ENCODE measurements at places on chromosomes 7 and 10.

DNA sequence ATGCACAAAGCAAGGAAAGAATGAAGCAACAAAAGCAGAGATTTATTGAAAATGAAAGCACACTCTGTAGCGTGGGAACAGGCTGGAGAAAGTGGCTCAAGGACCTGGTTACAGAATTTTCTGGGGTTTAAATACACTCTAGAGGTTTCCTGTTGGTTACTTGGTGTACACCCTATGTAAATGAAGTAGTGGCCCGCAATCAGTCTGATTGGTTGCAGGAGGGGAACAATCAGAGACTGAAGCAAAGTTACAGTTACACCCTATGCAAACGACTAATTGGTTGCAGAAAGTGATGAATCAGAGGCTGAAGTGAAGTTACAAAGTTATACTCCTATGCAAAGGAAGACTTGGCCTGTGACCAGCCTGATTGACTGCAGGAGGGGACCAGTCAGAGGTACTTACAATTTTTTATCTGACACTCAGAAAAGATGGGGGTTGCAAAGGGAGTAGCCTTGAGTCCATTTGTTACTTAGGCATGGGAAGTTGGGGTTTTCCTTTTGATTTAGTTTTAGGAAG lies 3.6 kb upstream of the MTPN start:
- DNase-seq, result no peak

DNA sequence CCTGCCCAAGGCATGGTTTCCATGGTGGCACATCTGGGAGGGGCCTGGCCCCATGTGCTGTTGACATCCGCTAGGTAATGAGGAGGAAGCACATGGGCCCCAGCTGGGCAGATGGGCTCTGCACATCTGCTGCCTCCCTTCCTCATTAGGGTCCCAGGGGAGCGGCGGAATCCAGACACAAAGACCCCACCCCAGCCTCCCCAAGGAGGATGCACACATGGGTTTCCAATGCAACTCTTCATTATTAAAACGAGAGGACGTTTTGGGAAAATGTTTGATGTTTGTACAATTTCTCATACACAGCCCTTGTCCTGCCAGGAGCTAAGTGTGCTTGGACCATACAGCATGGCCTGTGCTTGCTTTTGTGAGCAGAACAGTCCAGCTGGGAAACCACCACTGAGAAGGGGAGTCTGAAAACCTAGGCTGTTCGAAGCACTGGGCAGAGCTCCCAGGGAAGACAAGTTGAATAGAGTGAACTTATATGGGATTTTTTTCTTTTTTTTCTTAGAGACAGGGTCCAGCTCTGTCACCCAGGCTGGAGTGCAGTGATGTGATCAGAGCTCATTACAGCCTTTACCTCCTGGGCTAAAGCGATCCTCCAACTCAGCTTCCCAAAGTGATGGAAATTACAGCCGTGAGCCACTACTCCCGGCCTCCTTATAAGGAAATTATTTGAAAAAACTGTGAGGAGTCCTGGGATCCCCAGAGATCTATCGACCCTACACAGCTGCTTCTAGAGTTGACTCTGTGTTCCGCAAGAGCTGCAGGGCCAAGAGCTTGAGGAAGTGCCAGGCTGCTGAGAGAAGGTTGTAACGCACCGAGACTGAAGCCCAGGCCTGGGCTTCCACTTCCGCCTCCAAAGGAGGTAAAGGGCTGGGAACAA lies 23.4 kb downstream of the FAM107B start:
- DNase-seq, result peak; percentile 43

- no peak for DNase-seq
Observed at GRCh38 chr7:98681951-98682350, 64.9 kb downstream of the NPTX2 start.

DNA sequence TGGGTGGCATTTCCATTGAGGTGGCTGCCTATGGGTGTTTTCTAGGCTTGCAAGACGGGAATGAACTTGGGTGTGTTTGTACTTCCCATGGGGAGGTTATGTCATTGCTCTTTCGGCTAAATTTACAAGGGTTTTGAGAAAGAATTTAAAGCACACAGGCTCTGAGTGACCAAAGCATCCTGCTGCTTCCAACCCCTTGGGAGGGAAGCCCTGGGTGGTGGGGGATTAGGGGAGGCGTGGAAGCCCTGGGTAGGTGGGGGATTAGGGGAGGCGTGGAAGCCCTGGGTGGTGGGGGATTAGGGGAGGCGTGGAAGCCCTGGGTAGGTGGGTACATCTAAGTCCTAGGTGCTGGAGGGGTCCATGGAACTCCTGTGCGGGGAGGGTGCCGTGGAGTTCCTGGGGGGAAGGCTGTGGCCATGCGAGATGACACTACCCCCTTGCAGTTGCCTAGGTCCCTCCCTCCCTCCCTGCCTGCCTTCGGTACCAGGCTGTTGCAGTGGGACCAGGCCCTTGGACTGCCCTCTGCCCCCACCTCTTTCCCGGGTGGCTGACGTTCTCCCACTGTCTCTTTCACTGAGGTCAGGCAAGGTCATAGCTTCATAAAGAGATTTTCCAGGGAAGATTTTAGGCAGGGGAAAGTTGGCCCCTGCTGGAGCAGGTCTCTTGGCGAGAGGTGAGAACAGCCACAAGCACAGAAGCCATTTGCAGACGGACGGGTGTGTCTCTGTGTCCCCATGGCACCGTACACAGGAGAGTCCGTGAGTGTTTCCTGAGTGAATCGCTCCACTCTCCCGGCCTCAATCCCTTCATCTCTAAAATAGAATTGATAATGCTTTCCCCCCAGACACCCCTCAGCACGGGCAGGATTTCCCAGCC lies 19.5 kb downstream of the PRF1 start:
- no peak for DNase-seq

DNA sequence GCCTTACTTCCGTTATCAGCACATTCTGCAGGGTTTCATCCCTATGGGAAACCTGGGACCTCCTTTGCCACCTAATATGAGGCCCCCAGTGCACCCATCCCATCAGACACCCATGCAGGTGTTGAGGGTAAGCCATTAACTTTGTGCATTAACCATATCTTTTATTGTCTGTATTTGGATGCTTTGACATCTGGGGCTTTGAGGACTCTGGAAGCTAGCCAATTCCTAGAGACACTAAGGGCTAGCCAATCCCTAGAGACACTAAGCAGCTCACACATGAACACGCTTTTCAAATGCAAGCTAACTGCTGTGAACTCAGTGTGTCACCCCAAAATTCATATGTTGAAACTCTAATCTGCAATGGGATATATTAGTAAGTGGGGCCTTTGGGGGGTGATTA lies 272.5 kb upstream of the COBL start:
- DNase-seq, result no peak

DNA sequence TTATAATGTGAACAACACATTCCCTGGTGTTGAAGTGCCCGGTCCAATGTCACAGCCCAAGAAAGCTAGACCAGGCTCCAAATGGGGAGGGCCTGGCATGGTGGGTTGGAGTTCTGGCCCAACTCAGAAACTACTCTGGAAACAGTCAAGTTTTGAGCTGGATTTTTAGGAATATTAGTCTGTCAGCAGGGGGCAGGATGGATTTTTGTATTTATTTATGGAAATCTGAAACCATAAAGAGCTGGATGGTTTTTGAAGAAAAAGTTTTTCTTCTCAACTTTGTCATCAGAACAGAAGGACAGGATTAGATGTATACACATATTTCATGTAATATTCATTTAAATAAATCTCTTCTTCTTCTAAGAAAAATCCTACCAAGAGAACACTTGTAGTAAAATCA lies 97.5 kb downstream of the POU6F2 start:
- DNase-seq, result no peak

DNA sequence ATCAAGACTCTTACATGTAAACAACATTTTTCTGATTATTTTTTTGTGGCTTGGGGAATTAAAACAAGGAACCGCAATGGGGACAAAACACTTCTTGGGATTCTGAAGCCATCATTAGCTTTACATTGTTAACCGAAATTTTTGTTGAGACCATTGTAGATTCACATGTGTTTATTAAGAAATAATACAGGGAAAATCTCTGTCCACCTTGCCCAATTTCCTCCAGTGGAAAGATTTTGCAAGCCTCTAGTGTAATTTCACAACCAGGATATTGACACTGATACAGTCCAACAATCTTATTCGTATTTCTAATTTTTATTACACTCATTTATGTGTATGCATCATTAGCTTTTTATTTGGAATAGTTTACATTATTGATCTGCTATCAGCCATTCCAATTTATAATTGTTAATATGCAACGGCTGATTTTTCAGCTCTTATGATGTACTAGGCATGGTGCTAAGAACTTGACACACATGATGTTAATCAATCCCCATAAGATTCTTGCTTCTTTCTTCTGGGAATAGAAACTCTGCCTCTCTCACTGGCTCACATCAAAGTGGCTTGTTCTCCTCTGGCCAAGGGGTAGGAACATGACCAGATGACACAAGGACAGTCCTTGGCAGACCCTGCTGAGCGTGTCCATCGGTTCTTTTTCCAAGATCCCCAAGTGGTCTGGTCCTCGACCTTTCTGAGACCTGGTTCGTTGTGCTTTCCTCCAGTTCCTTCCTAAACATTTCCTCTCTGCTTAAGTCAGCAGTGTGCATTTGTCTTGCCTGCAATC lies 137.6 kb downstream of the ADAM12 start:
- DNase-seq, result no peak

- DNase-seq, result peak; percentile 94
Observed at GRCh38 chr7:105594034-105594433, 12.7 kb upstream of the EFCAB10 start.

GRCh38 chr7:12578930-12579640 lies 8.6 kb downstream of the SCIN start:
- DNase-seq, result no peak

DNA sequence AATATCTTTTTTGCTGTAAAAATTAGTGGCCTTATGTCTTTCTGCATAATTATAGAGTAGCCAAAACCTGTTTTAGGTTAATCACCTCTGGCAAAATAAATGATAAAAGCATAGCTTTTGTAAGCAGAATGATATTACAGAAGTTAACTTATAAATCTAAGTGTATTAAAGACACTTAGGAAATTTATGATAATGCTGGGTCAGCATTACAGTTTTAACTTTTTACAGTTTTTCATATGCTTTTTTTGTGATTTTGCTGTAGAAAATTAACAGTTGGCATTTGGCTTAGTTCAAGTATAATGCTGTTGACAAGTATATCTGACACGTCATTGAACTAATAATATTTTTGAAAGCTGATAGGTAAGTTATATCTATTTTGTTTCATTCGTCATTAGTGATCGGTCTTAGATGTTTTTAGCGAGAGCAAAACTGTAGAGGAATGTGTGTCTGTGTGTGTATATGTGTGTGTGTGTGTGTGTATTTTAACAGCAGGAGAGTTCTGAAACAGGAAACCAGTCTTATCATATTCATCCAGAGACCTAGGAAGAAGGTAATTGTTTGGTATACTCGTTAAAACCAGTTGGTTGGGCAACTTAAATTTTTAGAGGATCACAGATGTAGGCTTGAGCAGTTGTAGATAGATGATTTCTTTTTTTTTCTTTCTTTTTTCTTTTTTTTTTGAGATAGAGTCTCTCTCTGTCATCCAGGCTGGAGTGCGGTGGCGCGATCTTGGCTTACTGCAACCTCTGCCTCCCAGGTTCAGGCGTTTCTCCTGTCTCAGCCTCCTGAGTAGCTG lies 15.4 kb downstream of the PTEN start:
- DNase-seq, result no peak

GRCh38 chr7:36181668-36182067 lies 28.6 kb downstream of the EEPD1 start:
- DNase-seq, result peak; percentile 75

GRCh38 chr7:55325371-55325792 lies 39.8 kb upstream of the LANCL2 start:
- DNase-seq, result peak; percentile 11

- DNase-seq, result no peak
Observed at GRCh38 chr7:140638173-140638791, 2.3 kb downstream of the DENND2A start.

GRCh38 chr10:78170026-78170475 lies 136.4 kb downstream of the RPS24 start:
- DNase-seq, result no peak

DNA sequence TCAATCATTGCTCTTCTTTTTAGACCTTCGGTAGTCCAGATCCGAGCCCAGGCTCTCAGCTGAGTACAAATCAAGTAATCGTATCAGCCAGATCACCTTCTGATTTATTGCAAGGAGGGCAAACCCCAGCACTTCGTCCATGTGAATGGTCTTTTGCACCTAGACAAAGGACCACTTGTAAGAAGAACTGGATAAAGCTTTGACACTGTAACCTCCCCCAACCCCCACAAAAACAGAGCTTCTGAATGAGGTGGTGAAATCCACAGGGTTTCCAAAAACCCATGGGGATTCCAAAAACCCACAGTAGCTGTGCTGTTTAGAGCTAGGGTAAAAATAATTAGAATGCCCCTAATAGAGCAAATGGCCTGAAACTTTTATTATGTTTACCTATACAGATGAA lies 148.8 kb upstream of the ODAD2 start:
- DNase-seq, result no peak

- DNase-seq, result no peak
Observed at GRCh38 chr10:66819691-66820090, 106.1 kb upstream of the LRRTM3 start.

DNA sequence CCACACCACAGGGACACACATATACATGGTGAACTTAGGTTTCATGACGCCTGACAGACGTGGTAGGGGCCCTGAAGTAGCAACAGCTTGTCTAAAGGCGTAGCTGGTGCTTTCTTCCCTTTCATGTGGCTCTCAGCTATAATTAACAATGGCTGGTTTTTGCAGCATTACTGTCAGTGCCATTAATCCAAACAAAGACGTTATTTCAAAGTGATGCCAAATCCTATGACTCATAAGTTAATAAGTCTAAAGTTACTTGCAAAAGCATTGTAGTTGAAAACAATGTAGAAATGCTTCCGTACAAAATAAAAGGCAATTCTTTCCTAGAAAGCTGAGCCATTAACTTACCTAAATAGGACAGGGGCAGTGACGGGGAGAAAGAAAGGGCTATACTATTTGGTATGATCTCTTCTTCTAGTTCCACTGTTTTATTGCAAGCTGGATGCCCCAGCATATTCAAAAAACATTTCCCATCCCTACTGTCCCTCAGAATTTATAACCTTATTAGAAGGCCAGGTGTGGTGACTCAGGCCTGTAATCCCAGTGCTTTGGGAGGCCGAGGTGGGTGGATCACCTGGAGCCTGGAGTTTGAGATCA lies 105.4 kb downstream of the ODAD2 start:
- no peak for DNase-seq

GRCh38 chr7:37265006-37265405 lies 183.7 kb downstream of the ELMO1 start:
- DNase-seq, result no peak

DNA sequence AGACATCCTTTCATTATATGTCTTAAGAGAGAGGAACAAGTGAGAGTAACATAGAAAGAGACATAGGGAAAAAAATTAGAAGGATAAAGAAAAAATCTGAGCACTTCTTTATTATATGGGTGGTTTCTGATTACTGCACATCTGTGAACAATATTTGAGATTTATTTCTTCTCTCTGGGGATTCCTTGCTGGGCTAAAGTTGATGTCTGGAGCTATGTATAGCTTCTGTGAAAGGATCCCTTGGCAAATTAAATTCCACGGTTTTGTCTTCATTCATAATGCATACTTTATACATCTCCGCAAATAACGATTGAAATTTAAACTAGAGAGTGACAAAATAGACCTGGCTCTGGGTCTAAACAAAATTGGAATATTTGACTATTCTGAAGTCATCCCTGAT lies 232.2 kb upstream of the CTBP2 start:
- no peak for DNase-seq
